Stimulated activated CD4-positive, alpha-beta T cell treated with anti-CD3 and anti-CD28 coated beads, Interleukin-12 subunit alpha, Interleukin-12 subunit beta, amount 100 ng/mL, for 24 hours (primary cell): ENCODE measurements at places on chromosomes 12 and 14.

DNA sequence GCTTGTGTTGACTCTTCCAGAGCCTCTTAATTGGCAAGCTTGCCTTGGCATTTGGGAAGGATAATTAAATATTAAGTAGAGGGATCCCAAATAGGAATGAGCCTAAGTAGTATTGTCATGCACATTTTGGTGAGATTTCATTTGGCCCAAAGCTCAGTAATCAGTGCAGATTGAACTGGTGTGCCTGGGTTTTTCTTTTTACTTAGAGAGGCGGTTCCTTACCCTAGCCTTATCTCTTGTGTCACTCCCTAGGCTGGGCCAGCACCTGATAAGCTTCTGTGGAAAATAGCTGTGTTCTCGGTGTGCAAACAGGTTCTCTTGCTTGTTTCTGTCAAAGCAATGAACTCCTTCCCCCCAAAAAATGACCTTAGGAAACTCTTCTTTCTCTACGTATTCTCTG is 9.3 kb upstream of the B4GALNT3 start:
- DNase-seq: no peak

- no peak for DNase-seq
These were observed 46.1 kb downstream of the INTS13 start for GRCh38 chr12:26891704-26892103.

GRCh38 chr14:72737560-72737943 is 156.3 kb downstream of the DPF3 start:
- no peak for DNase-seq

GRCh38 chr14:58401587-58401986 is 5.9 kb downstream of the TOMM20L start:
- no peak for DNase-seq

DNA sequence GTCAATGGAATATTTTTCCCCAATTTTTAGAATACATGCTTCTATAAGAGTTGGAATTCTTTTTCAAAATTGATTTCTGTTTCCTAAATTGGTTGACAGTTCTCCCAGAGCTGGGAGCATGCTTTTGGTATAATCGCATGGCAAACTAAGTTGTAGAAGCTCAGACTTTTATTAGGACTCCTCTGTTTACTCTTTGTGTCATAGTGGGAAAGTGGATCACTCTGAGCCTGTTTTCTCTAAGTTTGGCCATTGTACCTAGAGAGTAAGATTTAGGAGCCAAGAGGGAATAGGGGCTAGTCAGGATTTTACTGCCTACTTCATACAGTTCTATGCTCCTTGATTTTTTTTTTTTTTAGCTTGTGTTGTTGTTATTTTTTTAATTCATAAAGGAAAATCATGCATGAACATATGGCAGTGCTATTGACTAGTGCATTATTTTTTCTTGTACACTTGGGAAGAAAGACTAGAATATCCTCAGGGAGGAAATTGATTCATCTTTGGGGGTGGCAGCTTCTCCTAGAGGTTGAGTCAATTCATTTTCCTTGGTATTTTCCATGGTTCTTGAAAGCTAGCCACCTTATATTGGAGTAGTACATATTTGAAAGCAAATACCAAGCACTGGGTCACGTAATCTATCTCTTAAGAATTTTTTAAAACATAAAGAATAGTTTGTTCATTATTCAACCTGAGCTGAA is 77.7 kb upstream of the TRAF3 start:
- DNase-seq: no peak

- no peak for DNase-seq
These were observed 31.3 kb downstream of the CLECL1 start for GRCh38 chr12:9701380-9702154.

GRCh38 chr14:90758959-90759358 is 57.3 kb downstream of the TTC7B start:
- no peak for DNase-seq

- DNase-seq: no peak
These were observed 10.4 kb downstream of the GTSF1 start for GRCh38 chr12:54463034-54463433.

- DNase-seq: no peak
These were observed 59.2 kb downstream of the CHST11 start for GRCh38 chr12:104515899-104516298.

- no peak for DNase-seq
These were observed 67.6 kb downstream of the ARF6 start for GRCh38 chr14:49960453-49960852.

GRCh38 chr14:58002618-58003017 is 136.7 kb upstream of the SLC35F4 start:
- DNase-seq: no peak

DNA sequence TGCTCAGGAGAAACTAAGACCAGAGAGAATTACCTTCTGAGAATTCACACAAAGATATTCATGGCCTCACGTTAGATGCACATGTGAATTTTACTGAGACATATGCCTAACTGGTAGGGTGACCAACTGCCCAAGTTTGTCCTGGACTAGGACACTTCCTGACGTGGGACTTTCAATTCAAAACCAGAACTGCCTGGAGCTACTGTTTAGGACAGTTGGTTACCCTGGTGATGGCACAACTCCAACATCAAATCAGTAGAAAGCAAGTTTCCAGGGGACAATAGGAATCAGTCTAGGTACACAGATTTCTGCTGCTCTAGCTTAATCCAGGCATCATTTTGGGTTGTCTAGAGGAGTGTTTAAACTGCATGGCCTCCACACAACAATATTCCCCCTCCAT is 178.7 kb downstream of the GXYLT1 start:
- no peak for DNase-seq

GRCh38 chr12:100267603-100268281 is 765 bp downstream of the SCYL2 start:
- no peak for DNase-seq
